ENCODE measurements at places on chromosomes 12 and 14. TPM values are rescaled to one million over a fixed set of nuclear protein-coding genes. Genes with fewer than 3 reads are reported as not detected.
A peak's percentile ranks its signal among the peaks of the same experiment; 100 is the strongest.

Gene PRMT5
- total RNA-seq: 56.8 TPM

DNA sequence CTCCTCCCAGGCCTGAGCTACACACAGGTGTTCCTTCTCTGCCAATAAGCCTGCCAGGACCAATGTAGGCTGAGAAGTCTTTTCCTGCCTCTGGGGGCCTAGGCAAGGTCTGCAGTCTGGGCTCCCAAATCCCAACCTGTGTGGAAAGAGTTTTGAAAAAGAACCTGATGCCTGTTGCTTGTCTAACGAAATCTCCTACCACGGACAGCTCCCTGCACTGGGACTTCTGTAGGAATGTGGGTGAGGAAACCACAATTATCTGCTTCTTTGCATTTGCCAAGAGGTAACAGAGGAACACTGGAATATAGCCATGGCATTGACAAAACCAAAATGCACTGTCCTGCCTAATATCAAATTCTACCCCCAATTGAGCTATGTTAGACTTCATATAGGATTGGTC is 877.0 kb upstream of the TMEM132C start:
- no peaks in the 10 kb centered on the region for H3K36me3 ChIP-seq
- H3K27me3 ChIP-seq: no peaks in the 10 kb centered on the region
- no peak overlapping the region for H3K27ac ChIP-seq

- H3K4me3 ChIP-seq: no peak overlapping the region
- no peak for DNase-seq
- no peaks in the 10 kb centered on the region for H3K27me3 ChIP-seq
Measured at GRCh38 chr14:67940486-67941455, 121.2 kb downstream of the RAD51B start.

DNA sequence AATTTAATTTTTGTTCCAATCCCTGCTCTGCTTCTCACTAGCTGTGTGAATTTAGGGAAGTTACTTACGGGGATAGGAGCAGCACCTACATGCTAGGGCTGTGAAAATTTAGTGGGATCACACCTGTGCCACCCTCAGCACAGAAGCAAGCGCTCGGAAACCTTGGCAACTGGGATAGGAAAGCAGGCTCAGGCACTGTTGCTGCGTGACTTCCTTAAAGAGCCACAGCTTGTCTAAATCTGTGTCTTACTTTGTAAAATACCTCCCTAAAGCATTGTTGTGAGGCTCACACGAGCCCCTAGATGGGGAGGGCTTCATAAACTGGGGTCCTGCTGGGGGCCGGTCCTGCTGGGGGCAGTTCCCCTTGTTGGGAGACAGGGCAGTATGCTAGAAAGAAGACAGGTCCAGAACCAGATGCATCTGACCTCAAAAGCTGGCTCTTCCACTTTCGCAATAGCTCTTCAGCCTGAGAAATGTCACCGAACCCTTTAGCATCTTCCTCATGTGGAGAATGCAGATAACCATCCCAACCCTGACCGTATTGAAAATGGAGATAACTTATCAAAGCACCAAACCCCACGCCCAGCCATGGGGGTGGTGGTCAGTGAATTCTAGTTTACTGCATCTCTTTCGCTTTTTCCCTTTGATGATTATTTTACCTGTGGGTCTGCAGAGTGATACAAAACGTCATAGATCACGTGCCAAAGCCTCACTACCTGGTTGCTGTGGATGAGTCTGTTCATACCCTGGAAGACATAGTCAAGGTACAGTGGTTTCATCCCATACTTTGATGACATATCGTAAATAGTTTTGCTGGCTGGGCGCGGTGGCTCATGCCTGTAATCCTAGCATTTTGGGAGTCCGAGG is 54.1 kb downstream of the AK7 start:
- DNase-seq: no peak
- no peak overlapping the region for H3K4me3 ChIP-seq
- H3K4me1 ChIP-seq: no peaks in the 10 kb centered on the region
- no peaks in the 10 kb centered on the region for H3K36me3 ChIP-seq
- H3K27ac ChIP-seq: no peak overlapping the region

DNA sequence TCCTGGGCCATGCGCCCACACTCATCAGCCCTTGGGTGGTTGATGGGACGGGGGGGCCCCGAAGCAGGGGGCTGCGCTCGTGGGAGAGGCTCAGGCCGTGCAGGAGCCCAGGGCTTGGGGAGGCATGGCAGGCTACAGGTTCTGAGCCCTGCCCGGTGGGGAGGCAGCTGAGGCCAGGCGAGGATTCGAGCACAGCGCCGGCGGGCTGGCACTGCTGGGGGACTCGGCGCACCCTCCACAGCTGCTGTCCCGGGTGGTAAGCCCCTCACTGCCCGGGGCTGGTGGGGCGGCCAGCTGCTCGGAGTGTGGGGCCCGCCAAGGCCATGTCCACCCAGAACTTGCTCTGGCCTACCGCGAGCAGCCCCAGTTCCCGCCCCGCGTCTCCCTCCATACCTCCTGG is 295.8 kb upstream of the SEL1L start:
- no peaks in the 10 kb centered on the region for H3K4me1 ChIP-seq
- no peak for DNase-seq
- H3K27ac ChIP-seq: no peak overlapping the region
- H3K4me3 ChIP-seq: no peak overlapping the region

DNA sequence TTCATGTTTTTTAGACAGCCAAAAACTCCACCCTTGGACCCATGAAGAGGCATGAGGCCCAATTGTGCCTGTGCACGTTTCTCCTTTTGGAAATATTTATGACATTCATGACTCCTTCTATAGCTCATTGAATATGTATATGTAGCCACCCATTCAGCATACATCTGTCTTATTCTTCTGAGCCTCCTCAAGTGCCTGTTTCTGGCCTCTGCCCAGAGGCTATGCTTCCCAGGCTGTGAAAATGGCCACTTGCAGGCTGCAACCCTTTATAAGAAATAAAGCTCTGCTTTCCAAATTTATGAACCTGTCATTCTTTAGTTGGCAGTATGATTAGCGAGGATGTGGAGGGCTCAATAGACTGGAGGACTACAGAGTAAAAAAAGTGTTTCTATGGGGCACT is 35.3 kb downstream of the TSPAN19 start:
- no peak overlapping the region for H3K4me3 ChIP-seq
- H3K27me3 ChIP-seq: no peaks in the 10 kb centered on the region
- no peaks in the 10 kb centered on the region for H3K4me1 ChIP-seq
- no peaks in the 10 kb centered on the region for H3K36me3 ChIP-seq
- no peak overlapping the region for H3K27ac ChIP-seq

DNA sequence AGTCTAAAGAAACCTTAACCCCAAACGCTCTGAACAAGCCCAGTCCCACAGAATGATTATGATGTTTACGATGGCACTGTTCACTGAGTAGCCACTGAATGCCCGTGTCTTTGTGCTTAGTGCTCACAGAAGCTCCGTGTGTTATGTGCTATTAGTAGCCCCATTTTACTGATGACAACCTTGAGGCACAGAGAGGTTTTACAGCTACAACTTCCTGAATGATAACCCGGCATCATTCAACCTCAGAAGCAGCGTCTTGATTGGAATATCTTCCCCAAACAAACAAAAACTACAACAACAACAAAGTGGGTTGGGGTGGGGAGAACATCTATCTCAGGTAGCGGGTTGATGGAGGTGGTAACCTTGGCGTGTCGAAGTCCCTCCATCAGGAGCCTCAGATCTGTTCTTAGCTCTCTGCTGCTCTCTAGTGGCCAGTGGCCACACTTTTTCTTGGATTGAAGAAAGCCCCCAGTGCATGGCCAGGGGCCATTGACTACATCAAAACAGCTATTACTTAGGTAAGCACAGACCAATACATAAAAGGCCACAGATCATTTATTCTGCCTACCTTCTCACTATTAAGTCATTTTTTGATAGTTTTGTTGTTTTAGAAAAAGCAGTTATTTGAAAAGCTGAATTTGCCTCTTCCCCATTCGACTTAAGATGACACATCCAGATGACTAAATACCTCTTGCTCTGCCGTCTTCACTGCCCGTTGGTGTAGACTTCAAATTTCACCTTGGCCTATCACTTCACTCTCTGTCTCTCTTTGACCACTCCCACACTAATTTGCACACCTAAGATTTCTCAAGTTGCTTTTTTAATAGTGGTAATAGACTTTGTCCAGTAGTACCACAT is 376.9 kb downstream of the GALC start:
- DNase-seq: peak; percentile 53
- no peaks in the 10 kb centered on the region for H3K36me3 ChIP-seq
- no peaks in the 10 kb centered on the region for H3K27me3 ChIP-seq
- no peaks in the 10 kb centered on the region for H3K4me1 ChIP-seq
- H3K4me3 ChIP-seq: no peak overlapping the region
- H3K27ac ChIP-seq: no peak overlapping the region

Gene ACTR6
- 27.6 TPM for total RNA-seq

DNA sequence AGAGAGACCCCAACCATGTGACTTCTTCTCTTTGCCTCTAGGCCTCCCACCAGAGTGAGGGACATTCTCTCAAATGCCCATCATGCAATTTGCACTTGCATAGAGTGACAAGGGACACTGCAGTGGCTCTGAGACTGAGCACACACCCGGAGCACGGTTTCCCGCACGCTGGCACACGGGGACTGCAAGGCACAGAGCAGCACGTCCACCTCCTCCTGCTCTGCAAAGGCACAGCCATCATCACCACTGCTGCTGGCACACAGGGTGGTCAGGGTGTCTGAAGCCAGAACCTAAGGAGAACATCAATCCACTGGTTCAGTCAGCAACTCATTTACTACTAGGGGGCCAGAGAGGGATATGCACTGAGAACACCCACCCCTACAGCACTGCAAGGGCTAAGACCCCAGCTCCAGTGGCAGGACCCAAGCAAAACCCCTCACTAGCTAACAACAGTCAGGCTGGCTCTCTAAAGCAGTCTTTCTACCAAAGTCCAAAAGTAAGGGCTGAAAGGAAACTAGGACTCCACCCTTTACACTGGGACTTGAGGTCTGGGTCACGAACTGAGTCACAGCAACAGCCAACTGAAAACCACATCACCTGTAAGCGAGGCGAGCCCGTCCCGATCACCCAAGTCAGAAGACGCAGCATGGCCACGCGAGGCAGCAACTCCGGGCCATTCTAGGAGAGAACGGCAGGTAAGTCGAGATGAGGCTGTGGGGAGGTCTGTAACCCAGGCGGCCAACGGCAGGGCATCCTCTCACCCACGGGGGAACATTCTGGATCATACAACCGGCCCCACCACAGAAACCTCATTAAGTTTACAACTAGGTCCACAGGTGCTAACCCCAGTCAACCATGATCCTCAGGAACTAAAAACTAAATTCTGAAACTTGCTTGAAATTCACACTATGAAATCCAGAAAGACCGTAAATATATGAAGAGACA is 37.9 kb downstream of the GCN1 start:
- H3K27ac ChIP-seq: peak overlapping the region; percentile 86
- H3K4me3 ChIP-seq: no peak overlapping the region

GRCh38 chr14:96410119-96410518 is 18.2 kb downstream of the AK7 start:
- H3K36me3 ChIP-seq: no peaks in the 10 kb centered on the region
- no peaks in the 10 kb centered on the region for H3K27me3 ChIP-seq
- no peaks in the 10 kb centered on the region for H3K4me1 ChIP-seq
- H3K27ac ChIP-seq: no peak overlapping the region

DNA sequence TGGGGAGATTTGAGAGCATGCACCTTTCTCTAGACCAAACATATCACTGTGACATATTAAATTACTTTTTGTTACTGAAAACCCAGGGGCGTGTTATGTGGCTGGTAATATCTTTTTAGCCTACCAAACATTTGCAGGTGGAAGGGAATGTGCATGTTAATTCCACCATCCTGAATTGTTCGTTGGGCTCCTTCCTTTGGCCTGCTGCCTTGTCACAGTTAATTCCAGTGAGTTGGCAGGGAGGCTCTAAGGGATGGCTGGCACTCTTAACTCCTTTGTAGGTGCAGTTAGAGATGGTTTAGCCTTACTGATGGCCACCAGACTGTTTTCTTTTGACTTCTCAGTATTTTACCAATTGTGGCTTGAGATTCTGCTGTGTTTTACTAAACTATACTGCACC is 64.5 kb downstream of the DIP2B start:
- H3K27me3 ChIP-seq: no peaks in the 10 kb centered on the region
- no peak overlapping the region for H3K4me3 ChIP-seq
- no peak for DNase-seq
- no peak overlapping the region for H3K27ac ChIP-seq
- peaks cover 11% of the 10 kb centered on the region for H3K36me3 ChIP-seq
- H3K4me1 ChIP-seq: peaks cover 35% of the 10 kb centered on the region

Gene TMBIM4
- 83.5 TPM for total RNA-seq

Gene KERA
- total RNA-seq: not detected

Gene RBP5
- total RNA-seq: 0.42 TPM

DNA sequence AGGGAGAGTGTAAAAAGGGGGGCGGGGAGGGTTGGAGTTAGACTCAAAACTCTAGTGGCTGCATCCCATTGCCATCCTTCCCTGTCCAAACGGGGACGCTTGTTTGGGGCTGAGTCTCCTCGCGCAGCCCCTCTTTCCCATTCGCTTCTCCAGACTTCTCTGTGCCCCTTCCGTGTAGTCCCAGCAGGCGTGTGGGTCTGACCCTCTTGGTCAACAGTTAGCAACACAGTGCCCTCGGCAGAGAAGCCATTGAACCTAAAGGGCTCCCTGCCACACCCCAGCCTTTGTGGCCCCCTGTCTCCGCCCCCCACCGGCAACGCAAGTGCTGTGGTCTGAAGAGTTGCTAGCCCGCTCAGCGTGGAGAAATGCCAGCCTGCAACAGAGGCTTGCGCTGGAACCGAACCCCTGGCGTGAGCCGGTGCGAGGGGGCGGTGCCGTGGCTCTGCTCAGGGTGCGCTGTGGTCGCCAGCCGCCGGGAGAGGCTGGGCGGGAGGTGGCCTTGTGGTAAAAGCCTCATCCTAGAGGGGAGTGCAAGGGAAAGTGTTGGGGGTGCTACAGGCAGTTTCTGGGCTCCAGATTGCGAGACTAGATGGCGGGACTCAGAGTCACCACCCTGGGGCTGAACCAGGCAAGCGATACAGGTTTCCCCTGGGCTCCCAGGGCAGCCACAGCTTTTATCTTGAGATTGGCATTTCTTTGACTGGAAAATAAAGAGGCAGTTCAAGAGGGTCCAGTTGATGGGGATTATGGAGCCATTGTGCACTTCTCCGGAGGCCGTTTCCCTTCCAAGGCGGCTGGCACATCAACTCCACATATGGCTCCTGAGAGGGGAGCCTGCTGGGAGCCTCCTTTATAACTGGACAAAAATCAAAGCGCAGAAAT is 2.1 kb downstream of the PLXNC1 start:
- H3K4me3 ChIP-seq: peak overlapping the region; percentile 85
- H3K36me3 ChIP-seq: peaks cover 24% of the 10 kb centered on the region
- H3K27ac ChIP-seq: peak overlapping the region; percentile 20
- peaks cover 45% of the 10 kb centered on the region for H3K4me1 ChIP-seq
- peaks cover 16% of the 10 kb centered on the region for H3K27me3 ChIP-seq

GRCh38 chr14:61048640-61049039 is 67.6 kb downstream of the SLC38A6 start:
- H3K36me3 ChIP-seq: no peaks in the 10 kb centered on the region
- no peaks in the 10 kb centered on the region for H3K4me1 ChIP-seq
- H3K27ac ChIP-seq: no peak overlapping the region

DNA sequence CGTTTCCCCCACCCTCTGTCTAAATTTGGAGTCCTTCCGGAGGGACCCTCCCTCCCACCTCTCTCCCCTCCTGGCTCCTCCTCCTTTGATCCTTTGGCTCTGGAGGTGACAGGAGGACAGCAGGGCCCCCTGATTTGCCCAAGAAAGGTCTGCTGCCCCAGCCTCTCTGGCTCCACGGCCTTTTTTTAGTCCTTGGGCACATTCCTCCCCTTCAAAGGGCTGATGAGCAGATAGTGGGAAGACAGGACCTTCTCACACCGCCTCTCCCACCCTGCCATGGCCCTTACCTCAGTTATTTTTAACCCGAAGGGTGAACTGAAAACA is 196 bp upstream of the MYH6 start:
- H3K27me3 ChIP-seq: no peaks in the 10 kb centered on the region
- DNase-seq: no peak
- H3K4me3 ChIP-seq: no peak overlapping the region
- no peak overlapping the region for H3K27ac ChIP-seq

Gene SLC2A13
- total RNA-seq: 2.5 TPM

Data from activated CD4-positive, alpha-beta T cell treated with anti-CD3 and anti-CD28 coated beads, Interleukin-2, amount 10 ng/mL, durations not matched to agents 7 days and 5 days (primary cell).